Vein endothelial cell (primary cell): ENCODE measurements at places on chromosomes 1 and 21. TPM values are rescaled to one million over a fixed set of nuclear protein-coding genes. Genes with fewer than 3 reads are reported as not detected.

PRAMEF4 gene
- not detected in 2 replicates for total RNA-seq

OVAAL gene
- not detected in 2 replicates for total RNA-seq

RIMKLA gene
- under 0.01 TPM in 1 of 2 replicates, not detected in the other for total RNA-seq

FCRL1 gene
- total RNA-seq, result not detected in 2 replicates

CFAP298 gene
- total RNA-seq, result 25.2 and 27.1 TPM in 2 replicates

TMCO4 gene
- 12.6 and 12.7 TPM in 2 replicates for total RNA-seq

GCSAML gene
- not detected in 2 replicates for total RNA-seq

LRRIQ3 gene
- under 0.01 and 0.86 TPM in 2 replicates for total RNA-seq

LRRC71 gene
- 0.19 and 0.33 TPM in 2 replicates for total RNA-seq

LCE2C gene
- total RNA-seq, result not detected in 2 replicates

CHIA gene
- total RNA-seq, result not detected in 2 replicates

ATP1A2 gene
- total RNA-seq, result not detected in 2 replicates

BSND gene
- not detected in 2 replicates for total RNA-seq

MAB21L3 gene
- not detected in 2 replicates for total RNA-seq

CRYAA gene
- not detected in 2 replicates for total RNA-seq

TMEM125 gene
- total RNA-seq, result not detected in 2 replicates

NBPF6 gene
- not detected in 2 replicates for total RNA-seq

DISP3 gene
- total RNA-seq, result 0.10 and 0.33 TPM in 2 replicates

MNDA gene
- not detected in 2 replicates for total RNA-seq

CCSAP gene
- total RNA-seq, result 3.6 and 6.0 TPM in 2 replicates

RCSD1 gene
- 0.65 and 0.96 TPM in 2 replicates for total RNA-seq

NGF gene
- not detected in 2 replicates for total RNA-seq

TSSK3 gene
- total RNA-seq, result 0.19 and 0.98 TPM in 2 replicates

CD164L2 gene
- total RNA-seq, result not detected in 2 replicates

KRTAP20-2 gene
- not detected in 2 replicates for total RNA-seq

YOD1 gene
- total RNA-seq, result 8.2 and 10.3 TPM in 2 replicates

FAM72D gene
- 0.65 and 0.86 TPM in 2 replicates for total RNA-seq
